Stimulated activated CD4-positive, alpha-beta T cell treated with anti-CD3 and anti-CD28 coated beads, Interleukin-15, amount 100 ng/mL, for 48 hours (primary cell): ENCODE measurements at places on chromosomes 5 and 9.

GRCh38 chr9:96777426-96777864 lies 442 bp downstream of the ZNF510 start:
- DNase-seq, result no peak

- DNase-seq, result no peak
Measured at GRCh38 chr5:60916646-60917045, 28.2 kb downstream of the ERCC8 start.

GRCh38 chr9:111886983-111887718 lies 9.5 kb upstream of the UGCG start:
- DNase-seq, result no peak

DNA sequence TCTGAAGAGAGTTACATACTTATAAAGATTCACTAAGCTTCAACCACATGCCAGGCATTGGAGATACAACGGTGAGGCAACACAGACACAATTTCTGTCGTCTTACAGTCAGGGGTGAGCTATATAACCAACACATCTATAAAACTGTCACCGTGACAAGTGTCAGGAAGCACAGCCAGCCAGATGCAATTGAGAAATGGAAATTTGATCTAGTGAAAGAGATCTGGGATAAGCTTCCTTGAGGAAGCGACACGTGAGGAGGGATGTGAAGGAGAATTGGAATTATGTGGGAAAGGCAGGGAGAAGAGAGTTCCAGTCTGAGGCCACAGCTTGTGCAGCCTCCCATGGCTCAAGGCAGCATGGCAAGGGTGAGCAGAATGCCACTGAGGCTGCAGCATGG lies 50.9 kb upstream of the ZNF354B start:
- DNase-seq, result no peak

GRCh38 chr9:99563364-99563763 lies 258.3 kb upstream of the NR4A3 start:
- no peak for DNase-seq

GRCh38 chr5:149924486-149924885 lies 20.1 kb downstream of the PDE6A start:
- DNase-seq, result no peak

- no peak for DNase-seq
Measured at GRCh38 chr5:29131285-29131684, 2062.2 kb upstream of the CDH6 start.

DNA sequence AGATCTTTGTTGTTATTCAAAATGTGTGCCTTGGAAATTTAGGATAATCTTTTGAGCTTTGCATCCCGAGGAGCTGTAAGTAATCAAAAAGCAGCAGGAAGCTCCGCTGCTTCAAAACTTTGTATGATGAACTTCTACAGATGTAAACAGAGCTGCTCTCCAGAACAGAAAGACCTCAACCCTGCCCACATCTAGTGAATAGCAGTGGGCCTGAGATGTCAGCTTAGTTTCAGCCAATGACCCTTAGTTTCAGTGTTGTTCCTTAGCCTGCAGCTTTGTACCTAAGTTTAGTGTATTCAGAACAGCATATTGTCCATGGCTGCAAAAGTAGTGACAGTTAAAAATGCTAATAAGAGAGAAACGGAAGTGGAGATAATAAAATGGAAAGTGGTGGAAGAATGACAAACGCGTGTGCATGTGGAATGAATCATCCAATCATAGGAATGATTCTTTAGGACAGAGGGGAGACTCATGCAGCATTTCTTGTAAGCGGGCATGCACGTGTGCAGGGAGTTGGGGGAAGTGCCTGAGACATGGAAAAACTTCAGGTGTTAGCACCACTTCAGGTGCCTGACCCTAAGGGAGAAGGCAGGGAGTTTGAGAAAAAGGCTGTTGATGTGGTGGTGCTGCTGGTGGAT lies 24.9 kb downstream of the SNX24 start:
- no peak for DNase-seq

- DNase-seq, result no peak
Measured at GRCh38 chr9:112349008-112349333, 15.6 kb upstream of the PTBP3 start.
